ENCODE measurements at places on chromosomes 5 and 9. TPM values are rescaled to one million over a fixed set of nuclear protein-coding genes. Genes with fewer than 3 reads are reported as not detected.

DNA sequence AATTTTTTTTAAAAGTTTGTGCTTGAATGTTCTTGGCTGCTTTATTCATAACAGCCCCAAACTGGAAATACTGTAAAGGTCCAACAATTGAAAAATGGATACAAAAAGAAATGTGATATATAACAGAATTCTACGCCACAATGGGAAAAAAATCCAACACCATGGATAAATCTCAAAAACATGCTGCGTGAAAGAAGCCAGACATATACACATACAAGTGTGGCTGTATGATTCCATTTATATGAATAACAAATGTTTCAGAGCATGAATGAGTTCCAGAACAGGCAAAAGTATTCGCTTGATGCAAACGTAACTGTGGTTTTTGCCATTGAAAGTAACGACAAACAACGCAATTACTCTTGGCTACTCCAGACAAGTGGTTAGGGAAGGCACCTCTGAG lies 7.2 kb upstream of the SFXN1 start:
- no peak for DNase-seq

DNA sequence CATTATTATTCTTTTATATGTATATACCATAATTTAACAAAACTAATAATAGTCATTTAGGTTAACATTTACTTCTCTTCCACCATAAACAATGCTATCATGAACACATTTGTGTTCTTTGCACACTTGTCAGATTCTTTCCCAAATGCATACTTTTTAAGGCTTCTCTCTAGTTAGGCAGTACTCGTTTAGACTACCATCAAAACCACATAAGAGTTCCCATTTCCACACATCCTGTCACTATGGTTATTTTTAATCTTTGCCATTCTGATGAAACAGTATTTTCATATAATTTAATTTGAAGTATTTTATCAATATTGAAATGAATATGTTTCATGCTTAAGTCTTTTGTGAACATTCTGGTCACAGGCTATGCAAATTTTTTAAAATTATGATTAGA lies 15.1 kb downstream of the DROSHA start:
- DNase-seq, result no peak

DNA sequence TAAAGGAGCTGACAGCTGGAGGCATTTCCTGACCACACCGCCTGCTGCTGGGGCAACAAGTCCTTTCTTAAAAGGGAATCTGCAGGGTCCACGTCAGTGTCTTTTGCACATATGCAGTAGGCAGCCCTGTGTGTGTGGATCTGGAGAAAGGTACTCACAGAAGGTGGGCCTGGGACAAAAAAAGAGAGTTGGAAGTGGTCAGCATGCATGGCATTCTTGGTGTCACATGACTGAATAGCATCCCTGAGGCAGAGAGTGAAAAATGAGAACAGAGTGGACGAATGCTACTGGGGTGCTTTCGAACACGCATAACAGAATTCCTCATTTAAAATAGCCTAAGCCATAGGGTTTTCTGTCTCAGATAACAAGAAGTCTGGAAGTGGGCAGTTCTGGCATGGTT lies 47.0 kb downstream of the DNAJC21 start:
- DNase-seq, result no peak

GDNF gene
- 0.34 TPM for polyA plus RNA-seq

PHPT1 gene
- 283 TPM for polyA plus RNA-seq
